ENCODE measurements at places on chromosomes 2 and 18. TPM values are rescaled to one million over a fixed set of nuclear protein-coding genes. Genes with fewer than 3 reads are reported as not detected.

GRCh38 chr2:160784034-160784433 is 290.4 kb upstream of the RBMS1 start:
- DNase-seq, result no peak

- DNase-seq, result no peak
These were observed 75.9 kb upstream of the RANBP2 start for GRCh38 chr2:108643261-108643849.

GRCh38 chr2:15359716-15360531 is 201.2 kb downstream of the NBAS start:
- peak; percentile 37 for DNase-seq

The KCNS3 gene
- total RNA-seq, result 8.9 TPM

The IL1F10 gene
- not detected for total RNA-seq

The RIT2 gene
- total RNA-seq, result not detected

DNA sequence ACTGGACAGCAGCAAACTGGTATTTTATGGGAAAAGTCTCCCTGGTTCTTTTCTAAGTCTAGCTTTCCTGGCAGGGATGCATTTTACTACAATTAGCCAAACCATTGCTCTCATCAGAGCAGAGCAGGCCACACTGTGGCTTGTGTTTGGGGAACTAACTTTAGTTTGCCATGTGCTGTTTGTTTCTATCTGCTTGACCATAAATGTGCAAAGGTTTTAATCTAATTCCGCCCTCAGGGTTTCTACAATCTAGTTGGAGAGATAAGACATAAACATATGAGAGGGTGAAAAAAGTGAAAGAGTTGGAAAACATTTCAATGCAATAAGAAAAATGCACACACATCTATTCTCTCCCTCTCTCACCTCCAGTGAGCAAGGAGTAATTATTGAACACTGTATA is 86.9 kb upstream of the MAPK4 start:
- DNase-seq, result no peak

The HAAO gene
- total RNA-seq, result 2.8 TPM

- DNase-seq, result no peak
These were observed 92.9 kb downstream of the TGOLN2 start for GRCh38 chr2:85234868-85235267.

- DNase-seq, result peak; percentile 16
These were observed 95.8 kb downstream of the SLC25A12 start for GRCh38 chr2:171798156-171798820.

DNA sequence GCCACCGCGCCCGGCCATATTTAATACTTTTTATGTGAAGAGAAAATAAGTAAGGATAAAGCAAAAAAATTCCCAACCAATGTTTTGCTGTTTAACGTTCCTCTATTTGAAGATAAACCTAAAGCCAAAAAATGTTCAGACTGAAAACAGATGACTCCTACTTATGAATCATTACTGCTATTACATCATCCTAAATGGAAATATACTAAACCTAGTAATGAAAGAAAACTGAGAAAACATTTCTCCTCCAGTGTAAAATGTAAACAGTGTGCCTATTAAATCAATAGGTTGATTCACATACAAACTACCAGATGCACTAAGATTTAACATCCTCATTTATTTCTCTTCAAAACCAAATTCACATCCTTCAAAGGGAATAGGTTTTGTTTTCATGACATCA is 43.5 kb downstream of the CWC22 start:
- no peak for DNase-seq

- DNase-seq, result peak; percentile 67
These were observed 66.9 kb upstream of the RBM44 start for GRCh38 chr2:237731663-237732062.
